MM.1S (cell line): ENCODE measurements at places on chromosomes 11 and 22.

DNA sequence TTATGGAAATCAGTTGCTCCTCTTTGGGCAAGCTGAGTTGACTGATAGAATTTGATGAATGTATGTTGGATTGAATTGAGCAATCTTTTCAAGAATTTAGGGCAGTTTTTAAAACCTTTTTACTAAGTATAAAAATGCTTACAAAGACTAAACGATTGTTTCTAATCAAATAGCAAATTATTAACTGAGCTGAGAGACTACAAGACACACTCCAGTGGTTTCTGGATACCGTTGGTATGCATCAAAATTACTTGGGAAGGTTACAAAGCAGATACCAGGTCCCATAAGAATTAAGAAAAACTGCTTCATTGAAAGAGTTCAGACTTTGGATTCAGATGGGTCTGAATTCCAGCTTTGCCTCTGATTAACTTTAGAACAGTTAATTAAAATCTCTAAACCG is 721.4 kb downstream of the FAM181B start:
- DNase-seq: no peak

DNA sequence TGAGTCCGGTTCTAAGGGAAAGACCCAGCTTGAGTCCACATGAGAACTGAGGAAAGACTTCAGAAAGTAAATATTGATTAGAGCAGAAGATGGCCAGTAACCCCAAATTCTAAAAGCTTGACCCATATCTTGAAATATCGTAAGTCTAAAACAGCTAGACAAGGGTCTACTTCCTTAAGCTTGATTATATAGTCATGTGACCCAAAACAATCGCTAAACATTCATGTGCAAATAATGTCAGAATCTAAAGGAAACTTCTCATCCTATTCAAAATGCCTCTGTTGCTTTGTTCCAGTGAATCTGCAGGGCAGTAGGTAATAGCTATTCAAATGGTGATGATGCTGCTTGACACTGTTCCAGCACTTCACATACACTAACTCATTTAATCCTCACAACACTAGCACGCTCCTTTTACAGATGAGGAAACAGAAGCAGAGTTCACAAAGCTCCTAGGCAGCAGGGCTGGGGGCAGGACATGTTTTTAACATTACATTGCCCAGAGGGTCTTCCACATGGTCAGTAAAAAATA is 52.6 kb downstream of the TCF20 start:
- DNase-seq: no peak

DNA sequence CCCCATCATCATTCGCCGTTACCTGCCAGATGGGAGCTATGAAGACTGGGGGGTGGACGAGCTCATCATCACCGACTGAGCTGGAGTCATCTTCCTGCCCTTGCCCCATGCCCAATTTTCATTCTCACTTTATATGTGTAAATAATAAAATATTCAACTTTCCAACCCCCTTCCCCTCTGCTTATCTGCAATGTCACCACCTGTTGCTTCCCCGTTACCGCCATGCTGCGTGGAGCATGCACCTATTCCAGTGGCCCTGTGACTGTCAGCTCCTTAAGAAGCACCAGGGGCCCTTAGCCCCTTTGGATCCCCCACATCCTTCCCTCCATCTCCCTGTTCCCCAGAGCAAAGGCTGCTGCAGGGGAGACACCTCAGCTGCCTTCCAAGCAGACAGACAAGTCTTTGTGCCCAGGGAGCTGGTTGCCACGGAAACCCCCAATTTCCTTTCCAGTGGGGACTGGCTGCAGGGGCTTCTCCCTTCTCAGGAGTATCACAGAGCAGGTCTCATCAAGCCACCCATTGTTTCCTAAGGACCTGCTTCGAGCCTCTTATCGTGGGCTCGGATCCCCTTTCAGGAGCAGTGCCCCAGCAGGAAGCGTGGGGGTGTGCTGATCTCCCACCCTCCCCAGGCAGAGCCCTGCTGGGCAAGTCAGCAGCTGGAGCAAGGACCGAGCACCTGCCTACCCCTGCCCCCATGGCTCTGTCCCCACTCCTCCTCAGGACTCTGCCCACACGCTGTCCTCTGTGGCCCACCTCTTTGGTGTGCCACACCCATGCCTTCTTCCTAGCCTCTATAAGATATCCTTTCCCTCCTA is 14.3 kb downstream of the POLR2F start:
- DNase-seq: no peak

GRCh38 chr11:83187465-83187864 is 6.0 kb upstream of the ANKRD42 start:
- no peak for DNase-seq

- peak; percentile 49 for DNase-seq
Observed at GRCh38 chr11:16902781-16903378, 111.3 kb downstream of the PLEKHA7 start.

GRCh38 chr11:45674481-45675190 is 9.2 kb upstream of the CHST1 start:
- no peak for DNase-seq

- no peak for DNase-seq
Observed at GRCh38 chr11:61082931-61083531, 19.3 kb upstream of the CD5 start.

DNA sequence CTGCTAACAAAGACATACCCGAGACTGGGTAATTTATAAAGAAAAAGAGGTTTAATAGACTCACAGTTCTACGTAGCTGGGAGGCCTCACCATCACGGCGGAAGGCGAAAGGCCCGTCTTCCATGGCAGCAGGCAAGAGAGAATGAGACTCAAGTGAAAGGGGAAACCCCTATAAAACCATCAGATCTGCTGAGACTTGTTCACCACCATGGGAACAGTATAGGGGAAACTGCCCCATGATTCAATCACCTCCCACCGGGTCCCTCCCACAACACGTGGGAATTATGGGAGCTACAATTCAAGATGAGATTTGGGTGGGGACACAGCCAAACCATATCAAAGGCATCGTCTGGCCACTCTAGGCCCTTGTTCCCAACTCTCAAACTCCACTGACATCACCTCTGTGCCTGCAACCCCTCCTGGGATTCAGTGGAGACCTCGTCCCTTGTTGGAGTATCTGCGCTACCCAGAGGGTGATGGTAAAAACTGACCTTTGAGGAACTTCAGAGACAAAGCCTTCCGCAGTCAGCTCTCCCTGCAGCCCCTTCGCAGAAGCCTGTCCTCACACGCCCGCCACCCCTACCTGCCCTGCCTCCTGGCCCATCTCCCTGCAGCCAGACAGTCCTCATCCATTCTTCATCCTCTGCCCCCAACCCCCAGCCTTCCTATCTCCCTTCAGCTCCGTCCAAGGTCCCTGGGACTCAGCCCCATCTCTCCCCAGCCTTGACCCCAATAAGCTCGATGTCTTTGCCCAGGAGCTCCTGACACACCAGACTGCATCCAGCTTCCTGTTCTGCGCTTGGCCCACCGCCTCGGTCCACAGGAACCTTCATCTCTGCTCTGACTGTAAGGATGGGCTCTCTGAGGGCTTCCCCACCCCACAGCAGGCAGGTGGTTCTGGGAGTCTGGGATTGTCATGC is 15.8 kb downstream of the CCND1 start:
- no peak for DNase-seq

DNA sequence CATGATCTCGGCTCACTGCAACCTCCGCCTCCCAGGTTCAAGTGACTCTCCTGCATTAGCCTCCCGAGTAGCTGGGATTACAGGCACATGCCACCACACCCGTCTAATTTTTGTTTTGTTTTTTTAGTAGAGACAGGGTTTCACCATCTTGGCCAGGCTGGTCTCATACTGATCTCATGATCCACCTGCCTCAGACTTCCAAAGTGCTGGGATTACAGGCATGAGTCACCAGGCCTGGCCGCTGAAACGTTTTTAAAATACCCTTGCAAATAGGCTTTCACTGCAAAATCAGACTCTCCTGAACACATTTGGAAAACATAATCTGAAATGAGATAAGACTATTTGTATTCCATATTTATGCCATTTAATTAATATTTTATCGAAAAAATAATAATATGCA is 826.1 kb upstream of the CNTN5 start:
- no peak for DNase-seq

GRCh38 chr22:30905696-30906341 is 62.8 kb downstream of the MORC2 start:
- no peak for DNase-seq

DNA sequence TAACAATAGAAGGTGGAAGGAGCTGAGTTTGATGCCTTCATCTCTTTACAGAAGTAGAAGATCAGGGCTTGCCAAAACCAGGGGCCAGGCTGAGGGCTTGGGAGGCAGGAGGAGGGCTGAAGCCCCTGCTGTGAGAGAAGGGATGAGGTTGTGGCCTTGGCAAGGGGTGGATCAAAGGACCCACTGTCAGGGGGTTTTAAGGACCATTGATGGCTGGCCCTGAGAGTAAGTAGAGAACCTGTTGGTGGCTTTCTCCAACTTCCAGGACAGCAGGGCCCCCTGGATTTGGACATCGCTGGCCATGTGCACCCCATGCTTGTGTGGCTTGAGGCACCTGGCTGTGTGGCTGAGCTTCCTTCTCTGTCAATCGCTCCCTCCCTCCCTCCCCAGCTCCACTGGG is 927.7 kb downstream of the TBC1D22A start:
- no peak for DNase-seq

DNA sequence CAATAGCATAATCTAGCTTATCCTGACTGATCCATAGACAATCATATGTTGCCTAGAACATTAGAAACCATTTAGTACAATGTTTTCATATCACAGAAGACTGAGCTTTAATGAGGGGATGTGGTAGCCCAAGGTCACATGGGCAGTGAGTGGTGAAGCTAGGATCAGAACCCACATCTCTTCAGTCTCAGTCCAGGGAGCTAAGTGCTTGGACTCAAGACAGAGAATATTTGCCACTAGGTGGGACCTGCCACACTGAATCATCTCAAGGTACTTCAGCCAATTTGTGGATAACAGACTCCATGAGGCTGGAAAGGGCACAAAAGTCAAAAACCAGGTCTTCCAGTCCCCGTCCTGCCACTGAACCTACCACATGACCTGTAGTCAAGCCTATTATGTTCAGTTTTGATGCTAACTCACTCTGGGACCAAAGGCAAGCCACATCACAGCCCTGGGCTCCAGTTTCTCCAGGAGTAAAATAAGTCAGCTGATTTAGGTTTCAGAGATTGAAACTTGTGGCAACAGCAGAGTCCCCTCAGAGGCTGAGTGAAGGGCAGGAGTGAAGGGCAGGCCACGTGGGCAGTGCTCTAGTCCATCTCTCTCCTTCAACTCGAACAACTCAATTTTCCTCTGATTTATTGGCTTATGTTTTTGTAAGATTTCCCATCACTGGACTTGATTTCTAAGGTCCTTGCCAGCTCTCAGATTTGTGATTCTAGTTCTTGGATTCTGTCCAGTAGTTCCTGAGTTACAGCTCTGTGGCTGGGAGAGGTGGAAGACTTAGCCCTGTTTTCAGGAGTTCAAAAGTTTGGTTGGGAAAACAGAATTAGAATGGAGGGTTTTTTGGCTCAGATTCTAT is 84.6 kb upstream of the PHOX2A start:
- DNase-seq: no peak

DNA sequence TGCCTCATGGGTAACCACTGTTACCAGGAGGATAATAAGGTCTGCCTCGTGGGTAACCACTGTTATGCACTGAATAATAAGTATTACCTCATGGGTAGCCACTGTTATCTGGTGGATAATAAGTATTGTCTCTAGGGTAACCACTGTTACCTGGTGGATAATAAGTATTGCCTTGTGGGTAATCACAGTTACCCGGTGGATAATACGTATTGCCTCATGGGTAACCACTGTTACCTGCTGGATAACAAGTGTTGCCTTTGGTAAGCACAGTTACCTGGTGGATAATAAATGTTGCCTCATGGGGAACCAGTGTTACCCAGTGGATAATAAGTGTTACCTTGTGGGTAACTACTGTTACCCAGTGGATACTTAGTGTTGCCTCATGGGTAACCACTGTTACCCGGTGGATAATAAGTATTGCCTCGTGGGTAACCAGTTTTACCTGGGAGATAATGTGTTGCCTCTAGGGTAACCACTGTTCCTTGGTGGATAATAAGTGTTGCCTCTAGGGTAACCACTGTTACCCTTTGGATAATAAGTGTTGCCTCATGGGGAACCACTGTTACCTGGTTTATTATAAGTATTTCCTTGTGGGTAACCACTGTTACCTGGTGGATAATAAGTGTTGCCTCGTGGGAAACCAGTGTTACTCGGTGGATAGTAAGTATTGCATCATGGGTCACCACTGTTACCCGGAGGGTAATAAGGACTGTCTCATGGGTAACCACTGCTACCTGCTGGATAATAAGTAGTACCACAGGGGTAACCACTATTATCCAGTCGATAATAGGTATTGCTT is 10.6 kb upstream of the NXPE4 start:
- no peak for DNase-seq

GRCh38 chr11:72334651-72335050 is 90.7 kb upstream of the PHOX2A start:
- no peak for DNase-seq

- DNase-seq: no peak
Observed at GRCh38 chr11:69325446-69325845, 31.5 kb downstream of the MYEOV start.

- no peak for DNase-seq
Observed at GRCh38 chr11:61353131-61354067, 8.3 kb downstream of the CYB561A3 start.

GRCh38 chr22:45852826-45853225 is 124.1 kb downstream of the WNT7B start:
- no peak for DNase-seq

GRCh38 chr11:12762278-12762677 is 88.1 kb downstream of the TEAD1 start:
- DNase-seq: no peak

GRCh38 chr11:134202661-134203060 is 21.1 kb downstream of the NCAPD3 start:
- DNase-seq: no peak

DNA sequence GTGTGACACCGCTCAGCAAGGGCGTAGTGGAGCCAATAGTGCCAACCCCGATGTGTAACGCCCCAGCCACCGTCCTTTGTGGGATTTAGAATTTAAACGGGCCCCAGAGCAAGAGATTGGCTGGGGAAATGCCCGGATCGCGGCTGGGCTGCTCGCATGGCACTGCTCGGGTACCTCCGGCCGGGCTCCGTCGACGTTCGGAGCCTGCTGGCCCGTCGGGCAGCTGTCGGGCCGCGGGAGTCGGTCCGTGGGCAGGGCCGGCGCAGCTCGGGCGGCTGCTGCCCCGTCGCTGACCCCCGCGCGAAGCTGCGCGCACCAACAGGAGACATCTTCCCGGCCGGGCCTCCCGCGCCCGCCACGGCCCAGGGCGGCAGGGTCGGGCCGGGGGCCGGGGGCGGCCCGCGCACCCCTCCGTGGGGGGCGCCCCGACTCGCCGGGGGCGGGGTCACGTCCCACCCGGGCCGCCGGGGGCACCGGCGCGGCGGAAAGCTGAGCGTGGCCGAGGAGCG is 1.3 kb upstream of the KDM2A start:
- DNase-seq: no peak

GRCh38 chr22:38124236-38124974 is 13.9 kb upstream of the BAIAP2L2 start:
- no peak for DNase-seq
